Stimulated activated CD8-positive, alpha-beta memory T cell treated with anti-CD3 and anti-CD28 coated beads, Interleukin-7, amount 100 ng/mL, for 1 hour (primary cell): ENCODE measurements at places on chromosomes 4 and X.

DNA sequence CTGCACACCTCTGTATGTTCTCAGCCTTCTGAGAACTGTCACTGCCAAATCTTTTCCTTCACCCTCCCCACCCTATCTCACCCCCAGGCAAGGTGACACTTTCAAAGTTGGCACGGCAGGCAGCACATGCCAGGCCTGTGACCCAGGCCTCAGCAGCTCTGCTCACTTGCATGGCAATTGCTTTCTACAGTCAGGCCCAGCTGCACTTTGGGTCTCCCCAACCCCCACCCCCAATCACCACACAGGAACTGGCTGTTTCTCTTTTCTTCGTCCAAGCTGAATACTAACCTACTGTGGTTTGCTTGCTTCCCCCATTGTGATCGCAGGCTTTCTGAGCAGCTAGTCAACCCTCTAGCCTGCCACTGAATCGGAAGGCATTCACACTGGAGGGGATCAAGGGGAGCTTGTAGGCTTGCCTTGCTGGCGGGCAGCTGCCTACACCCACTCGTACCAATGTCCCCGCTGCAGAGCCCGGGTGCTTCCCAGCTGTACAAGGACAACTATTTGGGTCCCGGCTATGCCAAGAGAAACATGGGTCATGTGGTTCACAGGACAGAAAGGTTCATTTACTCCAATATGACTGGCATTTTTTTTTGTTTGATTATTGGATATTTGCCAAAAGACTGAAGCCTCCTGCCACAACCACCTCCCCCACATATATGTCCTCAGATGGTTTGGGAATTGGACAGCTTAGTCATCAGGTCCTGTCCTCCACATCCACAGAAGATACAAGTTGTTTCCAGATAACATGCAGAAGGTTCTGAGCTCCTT is 28.1 kb downstream of the SLC25A43 start:
- DNase-seq, result no peak

DNA sequence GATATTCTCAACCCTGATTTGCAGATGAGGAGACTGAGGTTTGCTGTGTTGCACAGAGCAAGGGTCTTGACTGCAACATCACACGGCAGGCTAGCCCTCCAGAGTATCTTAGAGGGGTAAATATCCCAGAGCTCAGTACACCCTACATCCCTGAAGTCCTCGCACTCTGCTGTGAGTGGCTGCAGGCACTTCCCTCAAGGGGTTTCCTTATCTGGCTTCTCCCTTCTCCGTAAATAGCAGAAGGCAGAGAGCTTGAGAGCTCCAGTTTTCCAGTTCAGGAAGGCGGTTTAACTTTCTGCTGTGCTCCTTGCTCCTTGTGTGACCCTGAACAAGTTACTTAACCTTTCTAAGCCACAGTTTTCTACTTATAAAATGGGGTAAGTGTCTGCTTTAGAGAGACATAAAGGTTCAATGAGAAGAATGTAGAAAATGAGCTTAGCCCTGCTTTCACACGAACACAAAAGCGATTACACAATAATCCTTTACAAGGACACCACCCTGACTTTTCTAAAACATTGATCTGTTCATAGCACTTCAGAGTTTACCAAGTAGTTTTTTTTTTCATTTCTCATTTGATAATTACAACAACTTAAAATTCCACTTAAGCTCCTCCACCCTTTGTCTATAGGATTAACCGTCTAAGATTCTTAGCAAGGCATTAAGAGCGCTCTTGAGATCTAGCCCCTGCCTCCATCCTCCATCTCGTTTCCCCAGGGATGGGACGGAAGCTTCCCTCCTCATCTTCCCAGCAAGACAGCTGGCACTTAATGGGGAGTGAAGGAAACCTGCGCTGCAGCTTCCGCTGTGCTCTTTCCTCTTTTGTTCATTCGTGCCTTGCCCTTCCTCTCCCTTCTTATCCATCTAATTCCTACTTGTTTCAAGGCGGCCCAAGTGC is 68.4 kb downstream of the TAPT1 start:
- no peak for DNase-seq

DNA sequence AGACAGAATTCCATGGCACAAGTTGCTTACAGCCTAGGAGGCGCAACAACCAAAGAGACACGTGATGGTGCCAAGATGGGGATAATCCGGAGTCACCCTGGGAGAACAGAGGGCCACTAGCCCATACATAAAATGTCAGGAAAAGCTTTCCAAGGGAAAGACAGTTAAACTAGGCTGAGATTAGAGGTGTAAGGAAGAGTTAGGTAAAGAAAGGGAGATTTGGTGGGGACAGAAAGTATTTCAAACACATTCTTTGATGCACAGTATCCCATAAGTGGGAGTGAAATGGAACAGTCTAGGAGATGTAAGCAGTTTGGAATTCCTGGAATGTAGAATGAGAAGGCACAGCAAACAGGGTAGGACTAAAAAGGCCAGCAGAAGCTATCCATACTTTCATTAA is 860.9 kb upstream of the LCORL start:
- no peak for DNase-seq

DNA sequence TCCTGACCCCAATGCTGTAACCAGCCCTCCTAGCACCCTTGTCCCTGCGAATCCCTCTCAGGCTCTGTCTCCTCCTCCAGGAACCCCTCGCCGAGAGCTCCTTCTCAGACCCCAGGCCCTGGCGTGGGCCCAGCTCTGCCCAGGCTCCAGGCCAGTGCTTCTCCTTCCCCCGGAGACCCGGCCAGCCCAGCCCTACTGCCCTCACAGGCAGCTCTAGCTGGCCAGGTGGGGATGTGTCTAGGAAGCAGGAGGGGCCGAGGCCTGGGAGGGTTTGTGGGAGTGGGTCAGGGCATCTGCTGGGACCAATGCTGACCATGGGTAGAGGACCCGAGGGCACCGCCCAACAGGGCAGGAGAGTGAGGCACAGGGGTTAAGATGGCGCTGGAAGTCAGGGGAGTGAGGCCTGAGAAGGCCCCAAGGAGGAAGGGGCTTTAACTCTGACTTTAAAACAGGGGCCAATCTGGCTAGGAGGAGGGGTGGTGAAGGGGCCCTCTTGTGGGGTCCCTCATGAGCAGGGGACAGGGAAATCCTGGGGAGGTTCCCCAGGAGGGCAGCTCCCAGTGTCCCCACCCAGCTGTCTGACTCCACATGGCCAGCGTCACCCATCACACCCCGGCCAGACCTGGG is 64.7 kb upstream of the NKX1-1 start:
- DNase-seq, result no peak

DNA sequence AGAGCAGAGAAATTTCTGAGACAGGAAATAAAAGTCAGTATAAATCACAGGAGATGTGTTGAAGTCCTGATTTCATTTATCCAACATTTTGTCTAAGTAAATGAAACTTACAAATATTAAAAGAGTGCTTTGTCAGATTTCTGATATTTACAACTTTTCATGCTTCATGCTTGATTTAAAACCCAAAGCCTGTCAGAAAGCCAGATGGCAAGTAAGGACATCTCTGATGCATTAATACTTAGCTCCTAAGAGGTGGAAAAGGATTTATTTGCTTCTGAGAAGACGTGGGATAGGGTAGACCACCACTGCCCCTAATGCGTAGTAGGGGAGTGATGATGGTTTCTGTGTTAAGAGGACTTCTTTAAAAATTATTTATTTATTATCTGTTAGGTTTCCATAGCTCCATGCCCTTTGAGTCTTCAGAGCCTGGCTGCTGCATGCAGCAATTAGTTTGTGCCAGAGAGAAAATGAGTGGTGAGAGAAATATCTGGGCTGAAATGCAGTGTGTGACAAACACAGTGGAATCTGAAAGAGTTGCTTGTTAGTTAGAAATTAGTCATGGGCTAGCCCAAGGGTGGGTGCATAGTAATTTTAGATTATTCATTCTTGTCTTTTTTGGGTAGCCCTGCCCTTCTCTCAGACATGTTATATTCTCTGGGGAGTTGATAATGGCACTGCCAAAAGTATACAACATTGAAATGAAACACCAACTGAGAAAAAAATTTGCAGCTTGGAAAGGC is 333.8 kb downstream of the C4orf33 start:
- no peak for DNase-seq

DNA sequence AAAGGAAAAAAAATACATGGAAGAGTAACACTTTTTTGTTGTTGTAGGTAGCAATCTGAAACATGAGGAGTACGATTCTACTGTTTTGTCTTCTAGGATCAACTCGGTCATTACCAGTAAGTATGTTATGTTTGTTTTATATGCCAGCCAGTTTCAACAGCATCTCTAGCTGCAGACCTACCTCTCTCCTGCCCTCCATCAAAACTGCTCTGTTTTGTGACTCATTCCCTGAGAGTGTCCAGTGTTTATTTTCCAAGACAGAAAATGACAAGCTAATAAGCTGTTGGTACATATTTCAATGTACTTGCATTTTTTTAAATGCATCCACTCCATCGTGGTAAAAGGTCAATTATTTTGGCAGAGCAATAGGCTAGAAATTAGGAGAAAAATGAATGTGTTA is 347 bp downstream of the AMTN start:
- no peak for DNase-seq

DNA sequence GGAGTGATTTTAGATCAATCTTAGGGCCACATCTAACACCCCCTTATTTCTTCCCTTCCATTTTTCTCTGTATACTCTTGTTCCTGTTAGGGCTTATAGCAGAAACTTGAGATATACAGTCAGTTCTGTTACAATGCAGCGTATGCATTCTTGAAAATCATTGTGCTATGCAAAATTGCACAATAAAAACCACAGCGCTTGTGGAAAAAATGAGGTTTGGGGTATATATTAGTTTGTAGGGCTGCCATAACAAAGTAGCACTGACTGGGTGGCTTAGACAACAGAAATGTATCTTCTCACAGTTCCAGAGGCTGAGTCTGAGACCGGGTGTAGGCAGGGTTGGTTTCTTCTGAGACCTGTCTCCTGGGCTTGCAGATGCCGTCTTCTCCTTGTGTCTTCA is 59.0 kb downstream of the WWC2 start:
- no peak for DNase-seq

GRCh38 chr4:174663216-174663615 is 140.9 kb upstream of the HPGD start:
- DNase-seq, result no peak

DNA sequence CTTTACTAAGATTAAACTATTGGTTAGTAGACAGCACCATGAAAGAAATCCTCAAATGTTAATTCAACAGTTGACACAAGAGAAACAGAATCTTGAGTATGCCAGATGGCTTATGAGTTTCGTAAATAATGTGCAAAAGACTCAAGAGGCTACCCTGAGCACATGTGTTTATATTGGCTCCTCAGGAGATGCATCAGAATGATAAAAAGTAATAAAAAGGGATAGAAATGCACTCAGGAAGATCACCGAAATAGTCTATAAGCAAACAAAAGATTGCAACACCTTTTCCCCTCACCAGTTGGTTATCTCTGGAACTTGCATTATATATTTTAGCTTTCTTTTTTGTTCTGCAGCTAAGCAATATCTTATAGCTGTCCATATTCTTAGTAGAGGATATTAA is 84.4 kb downstream of the SCFD2 start:
- DNase-seq, result no peak

DNA sequence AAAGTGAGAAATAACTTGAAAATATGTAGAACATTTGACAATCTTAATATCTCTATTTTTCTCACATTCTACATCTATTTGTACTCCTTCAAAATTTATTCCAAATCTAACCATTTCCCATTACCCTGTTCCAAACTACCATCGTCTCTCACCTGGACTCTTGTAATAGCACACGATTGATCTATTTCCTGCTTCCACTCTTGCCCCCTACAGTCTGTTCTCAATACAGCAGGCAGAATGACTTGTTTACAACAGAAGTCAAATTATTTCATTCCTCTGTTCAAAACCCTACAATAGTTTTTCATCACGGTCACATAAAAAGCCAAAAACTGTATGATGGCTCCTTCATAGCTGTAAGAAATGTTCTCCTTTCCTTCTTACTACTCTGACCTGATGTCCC is 21.1 kb upstream of the LUZP4 start:
- no peak for DNase-seq

DNA sequence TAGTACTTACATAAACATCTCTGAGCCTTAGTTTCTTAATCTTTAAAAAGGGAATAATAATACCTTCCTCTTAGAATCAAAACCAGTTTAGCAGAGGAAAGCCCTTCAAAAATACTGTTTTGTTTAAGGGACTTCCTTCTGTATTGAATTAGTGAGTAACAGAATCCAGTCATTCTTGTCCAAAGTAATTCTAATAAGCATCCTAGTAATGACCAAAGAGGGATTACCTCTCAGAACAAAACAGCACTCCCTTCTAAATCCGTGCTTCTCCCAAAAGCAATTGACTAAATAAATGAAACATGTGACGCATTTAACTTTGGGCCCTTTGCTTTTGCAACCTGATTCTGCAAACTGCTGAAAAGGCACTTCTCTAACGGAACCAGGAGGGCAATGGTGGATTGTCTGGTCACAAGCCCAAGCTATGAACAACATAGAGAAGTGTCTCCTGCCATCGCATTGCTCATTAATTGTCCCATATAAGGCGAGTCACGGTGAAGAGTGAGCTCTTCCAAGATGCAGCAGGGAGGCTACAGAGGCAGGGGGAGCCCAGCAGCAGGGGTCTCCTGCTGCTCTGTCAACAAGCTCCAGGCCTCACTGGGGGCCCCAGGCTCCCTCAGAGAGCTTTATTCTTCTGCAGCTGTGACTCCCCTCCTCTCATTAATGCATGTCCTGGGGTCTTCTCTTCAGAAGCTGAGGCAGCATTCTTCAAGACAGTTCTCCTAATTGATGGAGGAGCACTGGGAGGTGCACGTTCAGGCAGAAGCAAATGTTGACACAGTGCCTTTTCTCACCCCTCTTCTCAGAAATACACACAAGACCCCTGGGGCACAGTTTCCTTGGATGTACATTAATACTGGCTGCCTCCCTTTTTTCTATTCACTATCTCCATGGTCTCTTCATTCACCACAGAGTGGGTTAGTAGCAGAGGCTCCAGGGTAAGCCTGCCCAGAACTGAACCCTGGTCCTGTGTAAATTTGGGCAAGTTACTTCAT is 419.6 kb upstream of the RASGEF1B start:
- no peak for DNase-seq

DNA sequence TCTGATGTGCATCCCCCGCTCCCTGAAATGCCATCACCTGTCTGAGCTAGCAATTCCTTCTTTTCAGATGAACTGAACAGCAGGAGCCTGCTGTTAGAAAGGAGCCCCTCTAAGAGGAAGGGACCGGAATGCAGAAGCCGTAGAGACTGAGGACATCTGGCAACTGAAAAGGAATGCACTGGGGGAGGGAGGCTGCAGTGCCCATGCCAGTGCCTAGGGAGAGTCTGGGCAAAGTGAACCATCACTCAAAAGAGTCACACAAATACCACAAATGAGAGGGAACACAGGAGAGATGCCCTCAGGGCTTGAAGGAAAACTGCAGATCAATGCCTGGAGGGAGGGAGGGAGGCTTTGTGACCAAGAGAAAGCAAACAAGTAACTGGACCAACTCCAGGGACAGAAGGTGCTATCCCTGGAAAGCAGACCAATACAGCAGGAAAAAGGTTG is 93.9 kb upstream of the CBR4 start:
- no peak for DNase-seq

DNA sequence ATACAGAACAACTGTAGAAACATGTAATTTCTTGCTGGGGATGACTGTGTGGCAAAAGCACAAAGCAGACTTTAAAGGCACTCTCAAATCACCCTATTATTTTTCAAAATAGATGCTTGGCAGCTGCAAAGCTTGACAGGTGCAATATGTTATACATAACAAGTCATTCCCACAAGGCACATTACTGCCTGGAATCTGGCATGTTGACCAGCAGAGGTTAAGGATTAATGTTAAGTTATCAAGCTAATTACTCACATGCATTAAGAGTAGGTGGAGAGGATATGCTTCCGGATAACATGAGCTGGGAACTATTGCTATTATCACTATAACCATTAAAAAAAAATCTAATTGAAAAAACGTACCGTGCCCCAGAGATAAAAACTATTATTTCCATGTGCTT is 17.8 kb downstream of the ANOS1 start:
- no peak for DNase-seq
